Peyer's patch (tissue), 4 donors: ENCODE measurements at places on chromosomes 16 and 17.
A peak's percentile ranks its signal among the peaks of the same experiment; 100 is the strongest.

GRCh38 chr16:12296991-12297390 lies 320.5 kb downstream of the SNX29 start:
- no peak for DNase-seq

DNA sequence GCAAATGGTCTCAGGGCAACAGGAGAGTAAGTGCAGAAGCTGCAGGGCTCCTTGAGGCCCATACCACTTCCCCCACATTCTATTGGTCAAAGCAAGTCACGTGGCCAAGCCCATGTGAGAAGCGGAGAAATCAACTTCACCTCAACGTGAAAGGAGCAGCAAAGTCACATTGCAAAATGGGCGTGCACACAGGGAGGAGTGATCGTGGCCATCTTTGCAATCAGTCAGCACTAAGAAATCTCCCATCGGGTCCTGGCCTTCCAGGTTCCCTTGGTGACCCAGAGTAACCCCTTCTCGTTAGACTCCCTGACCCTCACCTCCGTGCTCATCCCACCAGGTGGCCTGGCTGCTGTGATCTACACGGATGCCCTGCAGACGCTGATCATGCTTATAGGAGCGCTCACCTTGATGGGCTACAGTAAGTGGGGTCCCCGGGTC lies 38.0 kb downstream of the SLC5A11 start:
- DNase-seq, result no peak

DNA sequence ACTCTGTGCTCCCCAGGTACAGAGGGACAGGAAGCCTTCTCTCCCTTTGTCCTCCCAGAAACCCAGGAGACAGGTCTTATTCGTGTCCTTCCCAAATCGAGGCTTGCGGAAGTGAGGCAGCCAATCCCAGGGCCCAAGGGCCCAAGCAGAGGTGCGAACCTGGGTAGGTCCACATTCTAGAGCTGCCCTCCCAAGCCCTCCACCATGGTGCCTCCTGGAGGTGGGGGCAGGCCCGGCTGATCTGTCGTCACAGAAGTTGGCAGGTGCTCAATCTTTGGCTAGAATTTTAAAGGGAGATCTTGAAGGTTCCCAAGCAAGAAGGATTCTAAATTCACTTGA lies 21.5 kb downstream of the MRC2 start:
- DNase-seq, result no peak

- DNase-seq, result no peak
Observed at GRCh38 chr17:80737106-80738019, 192.7 kb downstream of the RPTOR start.

DNA sequence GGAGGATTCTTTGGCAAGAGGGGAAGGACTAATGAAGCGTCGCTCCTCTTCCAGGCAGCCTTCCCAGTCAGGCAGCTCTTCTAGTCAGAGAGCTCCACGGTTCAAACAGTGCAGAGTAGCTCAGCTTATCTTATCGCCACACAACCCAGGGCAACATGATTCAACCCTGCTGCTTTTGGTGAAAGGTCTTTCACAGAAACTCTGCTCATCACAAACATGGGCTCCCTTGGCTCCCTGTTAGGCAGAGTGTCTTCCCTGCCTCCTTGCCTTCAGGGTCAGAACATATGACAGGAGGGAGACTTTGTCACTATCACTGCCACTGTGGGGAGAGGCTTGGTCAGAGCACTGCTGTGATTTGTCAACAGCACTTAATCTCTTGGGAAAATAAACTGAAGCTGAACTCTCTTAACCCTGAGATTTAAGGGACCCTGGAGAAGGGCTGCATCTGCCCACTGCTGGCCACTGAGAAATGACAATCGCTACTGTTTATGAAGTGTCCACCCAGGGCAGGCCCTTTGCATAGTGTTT lies 6.9 kb upstream of the SLC13A2 start:
- no peak for DNase-seq

- DNase-seq, result no peak
Observed at GRCh38 chr17:75594499-75595283, 7.1 kb downstream of the MYO15B start.

GRCh38 chr17:80254396-80255251 lies 6.0 kb upstream of the RNF213 start:
- DNase-seq, result no peak

- no peak for DNase-seq
Observed at GRCh38 chr16:13896543-13897182, 23.3 kb upstream of the ERCC4 start.

DNA sequence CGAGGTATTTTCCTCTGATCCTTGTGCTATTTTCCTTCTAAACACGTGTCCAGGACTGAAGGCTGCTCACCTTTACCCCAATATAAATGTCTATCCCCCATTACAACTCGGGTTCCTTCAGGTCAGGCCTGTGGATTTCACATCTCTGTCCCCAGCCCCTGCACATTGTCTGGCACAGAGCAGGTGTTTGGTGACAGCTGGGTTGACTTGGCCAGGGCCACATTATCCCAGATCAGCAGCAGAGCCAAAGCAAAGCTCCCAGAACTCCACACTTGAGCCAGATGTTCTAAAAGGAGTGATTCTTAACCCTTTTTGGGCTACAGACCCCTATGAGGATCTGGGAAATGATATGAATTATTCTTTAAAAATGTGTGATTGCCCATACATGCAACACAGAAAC lies 18.0 kb upstream of the SPATA32 start:
- DNase-seq, result no peak

GRCh38 chr16:12685806-12686205 lies 117.9 kb downstream of the CPPED1 start:
- DNase-seq, result no peak

GRCh38 chr17:81178136-81179091 lies 12.4 kb upstream of the AATK start:
- no peak for DNase-seq

- DNase-seq, result peak; percentile 84
Observed at GRCh38 chr17:75557075-75557851, 30.3 kb upstream of the MYO15B start.

DNA sequence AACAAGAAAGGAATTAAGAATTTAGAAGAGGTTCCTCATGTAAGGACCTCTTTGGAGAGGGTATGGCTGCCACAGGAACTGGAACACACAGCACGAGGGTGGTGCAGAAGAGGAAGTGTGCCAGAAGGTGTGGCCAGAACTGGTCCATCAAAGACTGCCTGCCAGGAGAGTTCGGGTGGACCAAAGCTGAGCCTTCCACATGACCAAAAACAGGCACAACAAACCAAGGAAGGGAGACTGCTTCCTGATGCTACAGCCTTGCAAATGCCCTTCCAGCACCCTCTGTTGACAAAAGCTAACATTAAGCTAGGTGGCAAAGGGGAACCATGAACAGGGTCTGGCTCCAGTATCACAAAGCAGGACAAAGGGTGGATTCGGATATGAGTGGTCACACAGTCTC lies 125.8 kb upstream of the TMEM97 start:
- peak; percentile 51 for DNase-seq

DNA sequence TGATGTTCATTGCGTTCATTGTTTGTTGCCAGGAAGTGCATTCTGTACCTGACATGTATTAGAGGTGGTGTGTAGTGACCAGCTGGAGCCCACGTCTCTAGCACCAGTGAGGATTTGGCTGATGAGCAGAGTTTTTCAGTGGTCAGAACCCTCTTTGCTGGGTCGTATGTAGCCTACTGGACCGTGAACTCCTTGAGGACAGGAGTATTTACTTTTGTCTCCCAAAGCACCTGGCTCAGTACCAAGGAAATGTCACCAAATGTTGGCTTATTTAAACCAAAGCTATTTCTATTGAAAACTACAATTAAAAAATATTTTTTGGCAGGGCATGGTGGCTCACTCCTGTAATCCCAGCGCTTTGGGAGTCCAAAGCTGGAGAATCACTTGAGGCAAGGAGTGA lies 262.7 kb downstream of the SNX29 start:
- DNase-seq, result no peak

- no peak for DNase-seq
Observed at GRCh38 chr16:48212033-48212432, 32.1 kb upstream of the LONP2 start.

- DNase-seq, result no peak
Observed at GRCh38 chr16:72596373-72596772, 424.4 kb upstream of the PMFBP1 start.

- no peak for DNase-seq
Observed at GRCh38 chr16:27083861-27084261, 17.1 kb downstream of the C16orf82 start.

- peak; percentile 88 for DNase-seq
Observed at GRCh38 chr17:7834542-7834956, 532 bp downstream of the KDM6B start.

DNA sequence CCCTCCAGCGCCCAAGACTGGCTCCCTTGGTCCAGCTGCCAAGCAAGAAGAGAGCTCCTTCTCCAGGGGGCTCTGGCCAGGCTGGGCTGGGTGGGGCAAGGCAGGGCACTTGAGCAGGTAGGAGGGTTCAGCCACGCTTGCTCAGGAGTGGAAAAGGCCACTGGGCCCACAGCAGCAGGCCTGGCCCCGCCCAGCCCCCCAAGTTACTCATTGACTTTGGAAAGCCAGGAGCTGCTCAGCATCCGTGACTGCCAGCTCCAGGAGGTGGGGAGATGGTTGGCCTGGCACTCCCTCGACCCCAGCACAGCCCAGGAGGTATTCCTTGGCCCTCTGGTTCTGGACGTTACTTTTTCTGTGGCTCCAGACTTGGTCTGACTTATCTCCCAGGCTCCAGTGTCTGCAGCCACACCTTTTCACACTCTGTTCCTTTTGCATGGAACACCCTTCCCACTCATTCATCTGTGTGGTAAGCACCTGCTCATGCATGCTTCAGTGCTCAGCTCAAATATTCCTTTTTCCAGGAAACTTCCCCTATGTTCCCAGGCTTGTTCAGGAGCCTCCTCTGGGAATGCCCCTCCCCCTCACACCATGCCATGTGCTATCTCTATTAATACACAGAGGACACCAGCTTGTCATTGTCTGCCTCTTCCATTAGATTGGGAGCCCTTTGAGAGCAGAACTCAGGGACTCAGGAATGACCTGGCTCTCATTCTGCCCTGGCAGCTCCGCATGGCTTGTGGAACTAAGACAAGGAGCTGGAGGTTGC lies at the start of gene CDH16:
Gene CDH16, minus strand, starts transcription at position 83 of the 766 bp plus-strand sequence. CDS start 820 bp downstream, outside the sequence.
- no peak for DNase-seq
